Esophagus squamous epithelium (tissue), 5 donors: ENCODE measurements at places on chromosomes 6 and 20. TPM values are rescaled to one million over a fixed set of nuclear protein-coding genes. Genes with fewer than 3 reads are reported as not detected.

Gene MEP1A
- total RNA-seq, result 0.09 TPM

Gene THEMIS
- 0.91 TPM for total RNA-seq

Gene SHLD1
- 3.6 TPM for total RNA-seq

Gene FKBP1A
- 132 TPM for total RNA-seq

Gene KCNG1
- total RNA-seq, result 6.8 TPM

Gene PACRG
- not detected for total RNA-seq

Gene NMBR
- total RNA-seq, result not detected

Gene CLVS2
- not detected for total RNA-seq
